Lower lobe of right lung (tissue), 2 donors: ENCODE measurements at places on chromosomes 11 and 22.

- DNase-seq, result no peak
Observed at GRCh38 chr22:37147186-37147990, 2.3 kb downstream of the IL2RB start.

GRCh38 chr11:127385071-127385470 is 384.5 kb upstream of the KIRREL3 start:
- DNase-seq, result no peak

- no peak for DNase-seq
Observed at GRCh38 chr11:132427611-132428010, 1057.2 kb downstream of the NTM start.

DNA sequence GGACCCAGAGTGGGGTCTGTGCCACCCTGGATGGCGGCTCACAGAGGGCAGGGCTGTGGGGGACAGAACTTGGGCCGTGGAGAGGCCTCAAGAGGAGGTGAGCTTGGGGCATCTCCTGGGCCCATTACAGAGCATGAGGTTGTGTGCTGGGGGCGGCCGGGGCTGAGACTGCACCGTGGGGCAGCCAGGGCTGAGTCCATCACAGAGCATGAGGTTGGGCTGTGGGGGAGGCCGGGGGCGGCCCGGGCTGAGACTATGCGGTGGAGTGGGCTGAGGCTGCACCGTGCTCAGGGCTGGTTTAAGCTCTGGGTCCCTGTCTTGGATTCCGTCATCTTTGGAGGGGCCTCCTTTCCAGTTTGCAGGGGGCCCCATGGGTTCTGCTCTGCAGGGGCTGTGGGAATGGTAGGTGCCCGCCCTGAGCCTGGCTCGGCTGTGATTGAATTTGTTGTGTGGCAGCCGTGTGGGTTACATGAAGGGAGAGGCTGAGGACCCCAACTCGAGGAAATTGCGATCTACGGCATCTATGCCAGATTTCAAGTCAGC is 38.1 kb upstream of the MUC5AC start:
- DNase-seq, result no peak

- no peak for DNase-seq
Observed at GRCh38 chr11:111370270-111370901, 8.7 kb downstream of the POU2AF1 start.

- no peak for DNase-seq
Observed at GRCh38 chr22:38775656-38776055, 18.3 kb downstream of the DNAL4 start.

GRCh38 chr11:93034031-93034722 is 64.7 kb downstream of the MTNR1B start:
- DNase-seq, result no peak

- no peak for DNase-seq
Observed at GRCh38 chr11:118878163-118878563, 5.5 kb upstream of the CXCR5 start.

GRCh38 chr11:64095273-64095817 is 59.6 kb downstream of the FLRT1 start:
- DNase-seq, result no peak

- peak; percentile 65 for DNase-seq
Observed at GRCh38 chr11:68002575-68002937, 1.3 kb downstream of the UNC93B1 start.

GRCh38 chr22:45529971-45530575 is 27.4 kb downstream of the FBLN1 start:
- DNase-seq, result no peak

DNA sequence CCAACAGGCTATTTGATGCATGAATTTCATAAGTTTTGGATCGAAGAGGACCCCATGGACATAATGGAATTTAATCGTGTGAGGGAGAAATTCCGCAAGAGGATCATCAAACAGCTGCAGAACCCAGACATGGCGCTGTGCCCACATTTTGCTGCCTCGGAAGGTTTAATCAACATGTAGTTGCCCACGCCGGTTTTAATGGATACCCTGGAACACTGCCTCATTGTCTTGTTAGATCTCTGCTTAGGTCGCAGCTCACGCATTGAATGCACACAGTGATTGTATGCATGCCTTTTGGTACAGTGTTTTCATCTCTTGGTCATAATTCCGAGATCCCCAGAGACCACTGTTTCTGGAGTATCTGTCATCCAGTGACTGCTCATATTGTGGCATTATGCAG is 46.8 kb downstream of the SLN start:
- no peak for DNase-seq

DNA sequence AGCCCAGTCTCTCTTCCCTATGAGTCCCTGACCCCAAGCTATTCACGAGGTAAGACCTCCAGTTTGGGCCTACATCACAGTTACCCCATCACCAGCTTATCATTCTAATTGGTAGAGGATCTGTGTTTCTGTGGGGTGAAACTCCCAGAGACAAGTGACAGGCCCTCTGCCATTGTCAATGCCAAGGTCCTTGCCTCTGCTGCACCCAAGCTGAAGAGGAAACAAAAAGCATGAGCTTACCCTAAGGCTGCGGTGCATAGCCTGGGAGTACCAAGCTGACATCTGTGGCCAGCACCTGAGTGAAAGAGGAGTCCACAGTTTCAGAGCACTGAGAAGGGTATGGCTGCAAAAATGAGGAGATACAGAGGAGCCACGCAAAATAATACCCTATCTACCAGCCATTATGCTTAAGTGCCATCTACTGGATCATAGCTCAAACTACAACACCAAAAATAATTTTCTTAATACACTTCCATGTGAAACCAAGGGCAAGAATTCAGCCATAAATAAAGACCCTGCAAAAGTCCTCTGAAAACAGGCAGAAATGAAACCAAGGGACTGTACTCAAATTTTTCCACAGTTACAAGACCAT is 62.3 kb upstream of the ANO5 start:
- DNase-seq, result no peak
